ENCODE measurements at places on chromosomes 16 and 17. TPM values are rescaled to one million over a fixed set of nuclear protein-coding genes. Genes with fewer than 3 reads are reported as not detected.

The KPNB1 gene
- 915 TPM for total RNA-seq

DNA sequence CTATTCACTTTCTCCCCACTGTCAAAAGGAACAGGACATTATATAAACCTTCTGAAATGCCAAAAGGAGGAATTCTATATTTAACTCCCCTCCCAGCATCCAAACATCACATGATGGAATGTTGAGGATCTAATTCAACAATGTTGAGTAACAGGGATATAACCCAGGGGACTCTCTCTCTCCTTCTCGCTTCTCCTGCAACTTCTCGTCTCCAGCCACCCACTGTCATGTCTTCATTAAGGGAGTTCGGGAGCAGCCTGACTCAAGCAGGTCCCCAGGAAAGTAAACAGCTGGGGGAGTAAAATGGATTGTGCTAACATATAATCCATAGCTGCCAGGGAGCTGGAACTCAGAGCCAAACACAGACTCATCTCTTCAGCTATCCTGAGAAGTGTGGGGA lies 51.7 kb downstream of the GRIN2A start:
- no peak overlapping the region for H3K27ac ChIP-seq
- no peaks in the 10 kb centered on the region for H3K27me3 ChIP-seq
- no peaks in the 10 kb centered on the region for H3K4me1 ChIP-seq
- no peaks in the 10 kb centered on the region for H3K36me3 ChIP-seq
- H3K4me3 ChIP-seq, result no peak overlapping the region
- no peak for DNase-seq

- H3K4me1 ChIP-seq, result no peaks in the 10 kb centered on the region
- H3K27ac ChIP-seq, result no peak overlapping the region
- peaks cover 20% of the 10 kb centered on the region for H3K36me3 ChIP-seq
- no peak overlapping the region for H3K4me3 ChIP-seq
Measured at GRCh38 chr17:57270801-57271245, 14.5 kb downstream of the MSI2 start.

DNA sequence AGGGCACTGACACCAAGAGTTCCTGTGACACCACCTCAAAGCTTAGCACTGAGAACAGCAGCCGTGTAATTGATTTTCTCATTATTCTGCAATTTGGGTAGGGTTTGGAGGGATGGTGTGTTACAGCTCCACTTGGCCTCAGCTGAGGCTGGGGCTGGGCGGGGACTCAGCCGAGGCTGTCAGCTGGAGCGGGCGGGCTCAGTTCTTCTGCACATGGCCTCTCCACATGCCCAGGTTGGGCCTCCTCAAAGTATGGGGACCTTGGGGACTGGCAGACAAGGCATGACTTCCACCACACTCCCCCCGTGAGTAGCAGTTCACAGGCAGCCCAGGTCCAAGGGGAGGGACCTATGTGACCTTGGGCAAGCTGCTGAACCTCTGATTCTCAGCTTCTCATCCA lies 171.5 kb downstream of the IRF8 start:
- no peaks in the 10 kb centered on the region for H3K36me3 ChIP-seq
- peaks cover 5% of the 10 kb centered on the region for H3K27me3 ChIP-seq
- DNase-seq, result no peak
- H3K4me3 ChIP-seq, result no peak overlapping the region
- H3K4me1 ChIP-seq, result no peaks in the 10 kb centered on the region

The SETD6 gene
- total RNA-seq, result 24.9 TPM

The KCNJ12 gene
- total RNA-seq, result not detected

The FBXL16 gene
- 11.1 TPM for total RNA-seq

- no peak overlapping the region for H3K4me3 ChIP-seq
- no peak for DNase-seq
- no peaks in the 10 kb centered on the region for H3K4me1 ChIP-seq
- no peaks in the 10 kb centered on the region for H3K27me3 ChIP-seq
- no peak overlapping the region for H3K27ac ChIP-seq
Measured at GRCh38 chr17:56064506-56064905, 88.8 kb upstream of the ANKFN1 start.

All from CD8-positive, alpha-beta memory T cell (primary cell).